ENCODE measurements at places on chromosomes 2 and 18.
A peak's percentile ranks its signal among the peaks of the same experiment; 100 is the strongest.

DNA sequence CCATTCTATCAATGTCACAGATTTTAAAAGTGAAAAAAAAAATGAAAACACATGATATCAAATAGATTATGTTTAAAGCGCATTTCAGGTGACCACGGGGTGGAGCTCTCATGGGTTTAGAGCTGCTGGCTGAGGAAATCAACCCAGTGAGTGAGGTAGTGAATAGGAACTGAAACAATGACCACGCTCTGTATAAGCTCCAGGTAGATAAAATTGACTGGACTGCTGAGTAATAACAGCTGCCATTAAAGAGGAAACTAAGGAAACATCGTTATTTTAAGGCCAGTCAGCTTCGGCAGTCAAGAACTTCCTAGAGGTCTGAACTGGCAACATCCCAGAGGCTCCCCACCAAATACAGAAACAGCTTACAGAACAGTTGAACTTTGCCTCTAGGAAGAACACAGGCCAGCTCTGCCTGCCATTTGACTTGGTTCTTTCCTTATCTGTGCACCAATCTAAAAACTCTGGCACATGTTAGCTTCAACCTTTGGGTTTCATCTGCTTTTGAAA is 185.9 kb downstream of the PDE1A start:
- DNase-seq = peak; percentile 61

DNA sequence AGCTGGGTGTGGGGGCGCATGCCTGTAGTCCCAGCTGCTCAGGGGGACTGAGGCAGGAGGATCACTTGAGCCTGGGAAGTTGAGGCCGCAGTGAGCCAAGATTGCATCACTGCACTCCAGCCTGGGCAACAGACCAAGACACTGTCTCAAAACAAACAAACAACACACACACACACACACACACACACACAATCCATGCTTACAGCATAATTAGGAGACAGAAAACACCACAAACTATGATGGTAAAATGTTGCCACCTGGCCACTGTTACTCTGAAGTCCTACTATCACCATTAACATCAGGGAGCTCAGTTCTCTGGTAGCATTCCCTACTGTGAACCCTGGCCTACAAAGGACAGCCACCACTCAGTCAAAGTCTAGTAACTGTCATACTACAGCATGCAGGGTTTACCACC is 18.3 kb downstream of the DNPEP start:
- no peak for DNase-seq

DNA sequence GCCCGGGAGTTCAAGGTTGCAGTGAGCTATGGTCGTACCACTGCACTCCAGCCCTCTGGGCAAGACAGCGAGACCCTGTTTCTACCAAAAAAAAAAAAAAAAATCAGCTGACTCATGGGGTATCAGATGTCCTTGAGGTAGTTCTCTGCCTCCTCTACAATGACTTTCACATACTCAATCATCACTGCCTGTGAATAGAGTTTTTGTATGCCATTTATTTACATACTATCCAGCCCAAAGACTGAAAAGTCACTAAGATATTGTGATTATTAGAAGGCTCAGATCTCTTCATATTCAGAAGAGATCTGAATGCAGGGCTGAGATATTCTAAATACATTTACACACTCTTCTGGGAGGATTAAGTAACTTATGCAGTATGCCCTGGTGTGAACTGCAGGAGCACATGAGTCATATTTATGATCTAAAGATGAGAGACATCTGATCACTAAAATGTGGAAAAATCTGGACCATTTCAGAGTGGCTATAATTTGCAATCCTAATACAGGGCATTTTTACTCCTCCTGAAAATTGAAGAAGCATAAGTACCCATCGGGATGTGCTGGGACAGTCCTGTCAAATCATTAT is 38.9 kb downstream of the KLF7 start:
- DNase-seq = peak; percentile 56

DNA sequence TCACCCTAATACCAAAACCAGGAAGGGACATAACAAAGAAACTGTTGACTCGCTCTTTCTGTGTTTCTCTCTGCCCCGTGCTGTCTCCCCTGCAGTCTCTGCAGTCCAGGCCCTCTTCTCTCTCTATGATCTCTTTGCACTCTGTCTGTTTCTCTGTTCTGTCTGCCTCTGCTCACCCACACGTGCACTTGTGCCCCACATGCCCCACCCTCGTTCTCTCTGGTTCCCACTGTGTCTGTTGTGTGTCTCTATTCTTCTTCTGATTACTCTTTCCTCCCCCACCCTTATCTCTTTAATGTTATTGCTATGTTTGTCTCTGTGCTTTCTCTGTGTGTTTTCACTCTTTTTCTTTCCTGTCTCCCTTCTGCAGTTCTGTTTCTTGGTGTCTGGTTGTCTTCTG is 54.0 kb downstream of the NAT8 start:
- no peak for DNase-seq

- no peak for DNase-seq
Observed at GRCh38 chr2:97714084-97714949, 941 bp downstream of the ZAP70 start.

DNA sequence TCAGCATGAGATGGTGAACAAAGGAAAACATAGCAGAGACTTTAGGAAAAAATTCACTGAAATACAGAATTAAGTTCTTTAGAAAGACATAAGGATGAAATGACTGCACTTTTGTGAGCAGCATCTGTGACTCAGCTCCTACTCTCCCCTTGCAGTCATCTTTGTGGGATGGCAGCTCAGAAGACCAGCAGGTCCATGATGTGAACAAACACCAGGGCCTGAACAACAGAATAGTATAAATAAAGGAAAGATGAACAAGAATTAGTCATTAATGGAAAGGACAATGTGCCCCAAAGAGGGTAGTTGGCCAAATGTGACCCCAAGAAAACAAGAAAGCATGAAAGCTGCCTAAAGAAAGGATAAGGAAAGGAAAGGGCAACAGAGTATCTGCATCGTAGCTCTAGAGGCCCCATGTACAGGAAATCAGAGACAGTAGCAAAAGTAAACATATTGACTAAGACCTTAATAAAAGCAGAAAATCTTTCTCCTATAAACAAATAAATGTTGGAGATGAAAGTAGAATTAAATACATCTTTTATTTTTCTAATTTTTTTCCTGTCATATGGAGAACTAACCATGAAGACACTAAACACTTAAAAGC is 318.0 kb downstream of the ZEB2 start:
- peak; percentile 79 for DNase-seq
